Neural progenitor cell (in vitro differentiated cells): ENCODE measurements at places on chromosomes 11 and 22.

DNA sequence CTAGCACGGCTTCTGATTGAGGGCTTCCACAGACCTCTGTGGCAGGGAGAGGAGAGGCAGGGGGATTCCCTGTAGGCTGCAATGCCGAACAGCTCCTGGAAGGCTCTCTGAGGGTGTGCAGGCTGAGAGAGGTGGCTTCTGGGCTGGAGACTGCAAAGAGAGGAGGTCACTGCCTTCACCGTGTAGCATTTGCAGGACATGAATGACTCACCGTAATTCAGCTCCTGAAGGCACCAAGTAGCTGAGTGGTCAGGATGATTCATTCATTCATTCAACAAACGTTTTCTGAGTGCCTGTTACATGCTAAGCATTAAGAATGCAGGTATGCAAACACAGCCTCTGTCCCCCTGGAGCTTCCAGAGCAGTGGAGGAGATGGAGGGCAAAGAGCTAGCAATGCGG is 18.0 kb upstream of the EIF3D start:
- DNase-seq, result no peak

DNA sequence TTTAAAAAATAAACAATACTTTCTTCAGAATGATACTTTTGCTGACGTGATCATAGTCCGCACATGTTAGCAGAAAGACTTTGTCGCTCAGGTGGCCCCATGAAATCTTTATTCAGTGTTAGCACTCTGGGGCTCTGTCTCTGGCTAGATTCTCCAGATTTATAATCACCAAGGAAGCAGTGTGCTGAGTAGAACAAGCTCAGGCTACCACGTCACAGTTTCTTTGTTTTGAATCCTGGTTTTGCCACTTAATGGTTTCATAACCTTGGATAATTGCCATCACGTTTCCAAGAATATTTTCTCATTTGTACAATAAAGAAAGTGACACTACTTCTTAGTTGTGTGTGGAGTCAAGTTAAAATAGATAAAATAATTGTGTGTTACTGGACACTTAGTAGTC is 3.9 kb upstream of the MUC15 start:
- DNase-seq, result no peak

GRCh38 chr11:1049431-1049891 is 12.9 kb upstream of the MUC6 start:
- DNase-seq, result no peak

- DNase-seq, result no peak
Measured at GRCh38 chr22:17777005-17777716, 2.9 kb upstream of the BID start.

DNA sequence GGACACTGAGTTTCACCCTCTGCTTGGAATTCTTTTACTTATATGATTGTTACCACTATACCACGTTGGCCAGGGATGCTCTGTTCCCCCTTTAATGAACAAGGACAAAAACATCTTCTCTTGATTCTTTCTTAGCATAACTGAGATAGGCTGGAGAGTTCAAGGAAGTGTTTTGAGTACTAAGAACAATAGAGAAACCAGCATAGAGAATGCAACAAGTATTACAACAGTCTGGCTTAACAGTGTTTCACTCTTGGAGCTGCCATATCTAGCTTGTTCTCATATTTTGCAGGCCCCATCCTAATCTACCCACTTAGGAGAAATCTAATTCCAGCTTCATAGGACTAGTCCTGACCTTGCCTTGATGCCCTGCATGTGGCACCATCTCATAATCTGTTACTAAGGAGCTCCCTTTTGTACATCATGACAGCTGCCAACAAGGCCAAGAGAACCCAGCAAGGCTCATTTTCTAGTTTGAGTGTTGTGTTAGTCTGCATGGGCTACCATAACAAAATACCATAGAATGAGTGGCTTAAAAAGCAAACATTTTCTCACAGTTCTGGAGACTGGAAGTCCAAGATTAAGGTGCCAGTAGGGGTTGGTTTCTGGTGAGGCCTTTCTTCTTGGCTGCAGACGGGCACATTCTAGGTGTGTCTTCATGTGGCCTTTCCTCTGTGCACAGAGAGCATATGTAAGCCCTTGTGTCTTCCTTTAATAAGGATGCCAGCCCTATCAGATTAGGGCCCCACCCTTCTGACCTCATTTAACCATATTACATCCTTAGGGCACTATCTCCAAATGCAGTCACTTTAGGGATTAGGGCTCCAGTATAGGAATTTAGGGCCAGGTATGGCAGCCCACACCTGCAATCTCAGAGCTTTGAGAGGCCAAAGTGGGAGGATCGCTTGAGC is 37.8 kb downstream of the PACS1 start:
- DNase-seq, result no peak

DNA sequence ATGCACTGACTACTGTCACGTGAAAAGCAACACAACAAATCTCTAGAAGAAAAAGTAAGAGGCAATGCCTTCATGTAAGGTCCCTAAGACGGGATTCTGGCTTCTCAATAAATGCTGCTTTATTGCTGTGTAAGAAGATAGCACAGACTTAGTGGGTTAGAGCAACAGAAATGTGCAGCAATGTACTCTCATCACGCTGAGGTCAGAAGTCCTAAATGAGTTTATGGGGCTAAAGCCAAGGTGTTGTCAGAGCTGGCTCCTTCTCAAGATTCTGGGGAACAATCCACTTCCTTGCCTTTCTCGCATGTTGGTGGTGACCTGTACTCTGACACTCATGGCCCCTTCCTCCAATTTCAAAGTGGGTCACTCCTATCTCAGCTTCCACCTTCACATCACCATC is 93.4 kb downstream of the SHANK2 start:
- no peak for DNase-seq

GRCh38 chr11:19978668-19979518 is 181.4 kb downstream of the DBX1 start:
- no peak for DNase-seq

DNA sequence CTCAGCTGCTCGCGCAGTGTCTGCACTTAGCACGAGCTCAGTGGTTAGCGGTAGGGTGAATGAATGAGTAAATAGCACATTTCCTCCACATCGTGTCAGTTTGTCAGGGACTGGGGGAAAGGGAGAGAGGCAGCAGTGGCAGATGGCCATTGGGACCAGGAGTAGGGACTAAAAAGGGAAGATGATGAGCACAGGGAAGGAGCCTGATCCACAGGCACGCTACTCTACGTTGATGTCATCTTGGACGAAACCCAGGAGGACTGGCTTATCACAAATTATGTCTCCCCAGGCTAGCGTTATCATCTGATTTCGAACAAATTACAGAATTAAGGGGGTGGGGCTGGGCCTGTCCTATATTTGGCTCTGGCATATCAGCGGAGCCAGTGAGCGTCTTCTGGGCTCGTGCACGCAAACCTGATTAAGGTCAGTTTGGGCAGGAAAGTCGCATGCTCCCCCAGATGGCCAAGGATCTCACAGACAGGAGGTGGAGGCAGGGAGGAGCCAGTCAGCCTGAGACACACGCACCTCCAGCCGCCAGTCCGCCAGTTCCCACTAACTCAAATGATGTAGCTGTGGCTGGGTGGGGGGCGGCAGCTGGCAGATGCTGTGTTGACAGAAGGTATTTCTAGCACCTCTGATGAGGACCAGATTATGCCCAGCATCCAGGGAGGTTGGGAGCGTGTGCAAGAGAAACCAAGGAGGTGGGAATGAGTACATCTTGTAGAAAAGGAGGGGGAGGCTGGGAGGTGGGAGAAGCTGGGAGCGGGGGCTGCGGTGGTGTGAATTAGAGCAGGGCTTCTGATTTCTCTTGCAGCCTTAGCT is 97.4 kb upstream of the PRDM11 start:
- no peak for DNase-seq

GRCh38 chr22:47036352-47036751 is 273.9 kb downstream of the TBC1D22A start:
- DNase-seq, result no peak

GRCh38 chr11:93942176-93942575 is 79.0 kb upstream of the HEPHL1 start:
- DNase-seq, result no peak

DNA sequence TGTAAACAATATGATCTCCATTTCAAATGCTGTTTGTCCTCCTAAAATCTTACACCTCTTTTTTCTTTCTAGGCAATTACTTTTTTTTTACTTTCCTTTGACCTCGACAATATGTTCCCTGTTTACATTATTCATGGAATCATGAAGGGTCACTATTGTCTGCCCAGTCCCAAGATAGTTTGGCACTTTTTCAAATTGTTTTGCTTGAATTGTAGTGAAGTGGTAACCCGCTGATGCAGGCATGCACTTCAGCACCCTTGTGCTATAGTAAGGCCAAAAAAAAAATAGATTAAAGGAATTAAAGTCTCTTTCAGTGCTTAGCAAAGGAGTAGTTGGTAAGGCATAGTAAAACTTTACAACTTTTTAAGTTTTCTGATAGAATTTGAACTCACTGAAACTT is 90.9 kb downstream of the PAX6 start:
- no peak for DNase-seq

DNA sequence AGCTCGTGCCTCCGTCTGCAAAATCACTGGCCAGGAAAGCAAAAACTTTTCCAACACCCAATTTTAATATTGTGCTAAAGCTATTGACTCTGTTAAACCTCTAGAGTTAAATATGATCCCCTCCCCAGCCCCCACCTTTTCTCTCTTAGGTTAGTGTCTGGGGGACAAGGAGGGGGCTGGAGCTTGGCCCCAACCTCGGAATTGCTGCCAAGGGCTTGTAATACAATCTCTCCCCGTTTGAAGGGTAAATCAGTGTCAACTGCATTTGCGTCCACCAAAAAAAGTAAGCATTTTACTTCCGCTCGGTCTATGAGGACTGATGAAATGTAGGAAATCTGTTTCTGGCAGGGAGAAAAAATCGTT is at the start of gene GAS2:
GAS2 (plus strand) TSS at position 287 of the 363 bp plus-strand sequence. CDS start 8,259 bp downstream, outside the sequence.
- no peak for DNase-seq

DNA sequence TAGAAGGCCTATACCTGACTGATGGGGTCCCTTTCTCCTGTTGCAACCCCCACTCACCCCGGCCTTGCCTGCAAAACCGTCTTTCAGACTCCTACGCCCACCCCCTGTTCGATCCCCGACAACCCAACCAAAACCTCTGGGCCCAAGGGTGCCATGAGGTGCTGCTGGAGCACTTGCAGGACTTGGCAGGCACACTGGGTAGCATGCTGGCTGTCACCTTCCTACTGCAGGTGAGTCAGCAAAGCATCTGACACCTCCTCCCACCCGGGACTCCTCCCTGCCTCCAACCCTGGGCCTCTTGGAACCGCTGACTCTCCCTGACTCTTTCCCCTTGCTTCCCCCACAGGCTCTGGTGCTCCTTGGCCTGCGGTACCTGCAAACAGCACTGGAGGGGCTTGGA is 1.2 kb downstream of the ROM1 start:
- DNase-seq, result no peak

DNA sequence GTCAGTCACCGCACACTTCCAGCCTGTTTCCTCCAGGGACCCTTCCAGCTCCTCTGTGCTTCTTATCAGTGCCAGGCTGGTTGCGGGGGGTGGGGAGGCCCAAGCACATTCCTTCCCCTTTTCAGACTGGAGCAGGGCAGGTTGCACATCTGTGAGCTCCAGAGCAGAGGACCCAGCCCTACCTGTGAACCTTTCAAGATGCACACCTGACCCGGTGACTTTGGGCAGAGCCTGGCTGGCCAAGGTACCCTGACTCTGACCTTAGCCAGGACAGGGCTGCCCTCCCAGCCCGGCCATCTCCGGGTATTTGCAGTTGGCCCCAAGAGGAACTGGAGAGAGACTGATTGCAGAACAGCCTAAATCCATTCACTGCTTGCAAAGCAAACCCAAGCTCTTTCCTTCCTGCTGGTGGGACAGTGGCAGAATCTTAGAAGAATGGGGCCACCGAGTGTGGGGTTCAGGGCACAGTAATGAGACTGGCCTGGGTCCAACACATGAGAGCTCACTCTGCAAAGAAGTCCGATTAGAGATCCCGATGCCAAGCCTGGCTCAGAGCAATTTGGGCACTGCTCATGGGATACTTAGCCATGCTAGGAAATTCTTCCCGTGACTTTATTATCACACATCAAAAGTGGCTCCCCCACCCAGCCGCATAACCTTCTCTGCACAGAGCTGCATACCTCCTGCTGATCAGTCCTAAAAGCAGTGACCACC is 64.7 kb upstream of the CCND1 start:
- no peak for DNase-seq

- no peak for DNase-seq
Measured at GRCh38 chr11:83611031-83611430, 324.9 kb upstream of the CCDC90B start.

DNA sequence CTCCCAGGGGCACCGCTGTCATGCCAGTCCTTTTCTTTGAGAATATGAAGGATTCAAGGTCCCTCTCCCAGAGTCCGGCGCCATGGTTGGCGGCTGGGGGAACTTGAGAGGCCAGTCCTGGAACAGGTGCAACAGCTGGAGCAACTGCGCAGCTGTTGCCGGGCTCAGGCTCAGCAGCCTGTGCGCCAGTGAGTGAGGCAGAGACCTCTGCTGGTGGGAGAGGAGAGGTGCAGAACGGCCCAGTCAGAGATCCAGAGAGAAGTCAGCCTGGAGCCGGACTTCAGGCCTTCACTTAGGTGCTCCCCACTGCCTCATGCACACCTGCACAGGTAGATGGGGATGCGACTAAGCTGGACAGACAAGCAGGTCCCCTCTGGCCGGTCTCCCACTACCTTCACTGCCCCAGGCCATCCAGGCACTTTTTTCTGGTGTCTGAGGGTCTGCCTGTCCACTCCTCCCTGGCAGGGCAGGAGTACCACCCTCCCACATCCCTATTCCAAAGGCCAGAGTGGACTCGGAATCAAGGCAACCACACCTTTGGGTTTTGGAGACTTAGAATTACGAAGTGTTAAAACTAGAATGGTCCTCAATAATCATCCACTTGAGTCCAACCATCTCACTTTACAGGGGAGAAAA is 4.6 kb downstream of the CHRDL2 start:
- peak; percentile 86 for DNase-seq

GRCh38 chr11:65060913-65061408 is 2.6 kb upstream of the NAALADL1 start:
- peak; percentile 55 for DNase-seq

DNA sequence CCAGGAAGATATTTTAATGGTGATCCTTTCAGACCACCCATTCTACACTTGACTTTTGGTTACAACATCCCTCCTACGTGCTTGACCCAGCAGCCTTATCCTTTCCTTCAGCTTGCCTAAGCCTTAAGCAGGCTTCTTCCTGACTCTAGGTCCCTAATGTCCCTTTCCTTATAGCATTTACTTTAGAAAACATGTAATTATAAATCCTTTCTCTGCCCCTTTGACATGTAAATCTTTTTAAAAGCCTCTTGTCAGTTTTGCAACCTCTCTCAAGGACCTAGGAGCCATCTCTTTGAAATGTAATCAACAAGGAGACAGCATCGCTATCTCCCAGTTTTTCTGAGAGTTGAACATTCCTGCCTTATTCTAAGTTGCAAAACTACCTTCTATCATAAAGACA is 1255.2 kb downstream of the LRRC4C start:
- no peak for DNase-seq

- peak; percentile 21 for DNase-seq
Measured at GRCh38 chr22:34950489-34950888, 115.5 kb upstream of the ISX start.

DNA sequence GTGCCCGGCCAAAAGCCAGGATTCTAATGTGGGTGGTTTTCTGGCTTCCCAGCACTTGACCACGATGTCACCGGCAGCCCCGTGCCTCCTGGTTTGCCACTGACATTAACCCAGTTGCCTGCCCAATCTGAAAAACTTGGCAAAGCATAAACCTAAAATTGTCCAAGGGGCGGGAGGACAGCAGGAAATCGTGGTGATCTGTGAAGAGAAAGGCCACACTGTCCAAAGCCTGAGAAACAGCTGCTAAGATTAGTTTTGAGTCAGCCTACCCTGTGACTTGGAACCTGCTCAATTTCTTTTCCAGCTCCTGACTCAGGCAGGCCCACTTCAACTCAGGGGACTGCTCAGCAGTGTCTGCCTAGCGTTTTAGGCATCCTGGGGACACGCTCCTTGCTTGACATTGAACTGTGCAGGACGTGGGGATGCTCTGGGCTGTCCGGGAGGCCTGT is 8.2 kb upstream of the F2 start:
- DNase-seq, result no peak
